ENCODE measurements at places on chromosomes 4 and X.

- no peaks in the 10 kb centered on the region for H3K4me1 ChIP-seq
- no peaks in the 10 kb centered on the region for H3K27me3 ChIP-seq
- no peak overlapping the region for H3K4me3 ChIP-seq
Measured at GRCh38 chr4:95963456-95963855, 123.6 kb downstream of the PDHA2 start.

DNA sequence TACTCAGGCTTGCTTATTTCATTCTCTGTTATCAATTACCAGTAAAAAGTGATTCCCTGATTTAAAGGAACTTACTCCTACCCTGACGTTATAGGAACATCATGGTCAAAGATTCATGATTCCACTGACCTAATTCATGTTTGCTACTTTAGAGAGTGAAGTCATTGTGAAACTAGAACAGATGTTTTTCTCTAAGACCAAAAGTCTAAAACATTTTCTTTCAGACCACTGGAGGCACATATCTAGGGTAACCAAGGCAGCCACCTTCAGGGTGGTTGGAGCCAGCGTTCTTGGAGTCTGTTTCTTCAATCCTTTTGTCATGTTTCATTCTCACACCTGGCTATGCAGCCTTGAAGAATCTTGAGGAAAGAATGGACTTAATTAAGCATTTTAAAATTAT lies 77.8 kb downstream of the GALNTL6 start:
- no peaks in the 10 kb centered on the region for H3K36me3 ChIP-seq
- no peaks in the 10 kb centered on the region for H3K4me1 ChIP-seq
- no peak for DNase-seq

- H3K27me3 ChIP-seq, result no peaks in the 10 kb centered on the region
- no peaks in the 10 kb centered on the region for H3K4me1 ChIP-seq
- H3K27ac ChIP-seq, result no peak overlapping the region
- DNase-seq, result no peak
- no peak overlapping the region for H3K4me3 ChIP-seq
Measured at GRCh38 chrX:257681-258289, 23.4 kb upstream of the PLCXD1 start.

DNA sequence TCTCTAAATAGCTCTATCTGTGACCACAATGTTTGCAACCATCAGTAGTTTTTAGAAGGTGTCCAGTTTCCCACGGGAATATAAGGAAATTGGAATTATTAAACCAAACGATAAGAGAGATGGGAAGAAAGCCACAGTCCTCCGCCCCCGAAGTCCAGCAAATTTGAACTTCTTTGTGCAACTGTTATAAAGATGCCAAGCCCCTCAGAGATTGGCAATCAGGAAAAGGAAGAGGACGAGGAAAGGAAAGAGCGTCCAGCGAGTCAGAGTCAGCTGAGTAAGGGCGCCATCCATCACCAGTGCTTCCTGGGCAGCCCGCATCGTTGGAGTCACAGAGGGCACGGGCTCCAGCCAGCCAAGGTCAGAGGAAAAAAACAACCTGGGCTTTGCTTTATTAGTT lies 35.7 kb downstream of the LDB2 start:
- no peak overlapping the region for H3K27ac ChIP-seq
- no peak for DNase-seq
- peaks cover 41% of the 10 kb centered on the region for H3K4me1 ChIP-seq
- H3K4me3 ChIP-seq, result no peak overlapping the region

DNA sequence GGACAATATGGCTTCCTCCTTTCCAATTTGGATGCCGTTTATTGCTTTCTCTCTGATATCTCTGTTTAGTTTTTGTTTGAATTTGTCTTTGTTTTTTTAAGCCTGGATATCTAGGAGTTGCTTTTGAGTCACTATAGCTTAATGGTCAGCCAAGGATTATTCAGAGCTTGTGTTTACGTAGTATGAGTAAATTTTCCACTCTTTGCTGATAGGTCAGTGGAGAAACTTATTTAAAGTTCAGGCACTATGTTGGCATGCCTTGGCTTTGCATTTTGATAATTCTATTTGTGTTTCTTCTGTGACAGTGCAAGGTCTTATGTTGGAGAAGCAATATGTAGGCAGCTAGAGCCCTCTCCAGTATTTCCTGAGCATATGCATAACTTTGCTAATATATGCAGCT lies 315.2 kb downstream of the GRID2 start:
- no peak for DNase-seq
- no peaks in the 10 kb centered on the region for H3K27me3 ChIP-seq

- no peak for DNase-seq
- no peak overlapping the region for H3K27ac ChIP-seq
- H3K27me3 ChIP-seq, result no peaks in the 10 kb centered on the region
- H3K36me3 ChIP-seq, result peaks cover 19% of the 10 kb centered on the region
Measured at GRCh38 chr4:113555868-113556267, 205.7 kb downstream of the CAMK2D start.

GRCh38 chrX:23383411-23383810 lies 48.8 kb downstream of the PTCHD1 start:
- H3K36me3 ChIP-seq, result no peaks in the 10 kb centered on the region
- no peak for DNase-seq
- peaks cover 8% of the 10 kb centered on the region for H3K27me3 ChIP-seq

DNA sequence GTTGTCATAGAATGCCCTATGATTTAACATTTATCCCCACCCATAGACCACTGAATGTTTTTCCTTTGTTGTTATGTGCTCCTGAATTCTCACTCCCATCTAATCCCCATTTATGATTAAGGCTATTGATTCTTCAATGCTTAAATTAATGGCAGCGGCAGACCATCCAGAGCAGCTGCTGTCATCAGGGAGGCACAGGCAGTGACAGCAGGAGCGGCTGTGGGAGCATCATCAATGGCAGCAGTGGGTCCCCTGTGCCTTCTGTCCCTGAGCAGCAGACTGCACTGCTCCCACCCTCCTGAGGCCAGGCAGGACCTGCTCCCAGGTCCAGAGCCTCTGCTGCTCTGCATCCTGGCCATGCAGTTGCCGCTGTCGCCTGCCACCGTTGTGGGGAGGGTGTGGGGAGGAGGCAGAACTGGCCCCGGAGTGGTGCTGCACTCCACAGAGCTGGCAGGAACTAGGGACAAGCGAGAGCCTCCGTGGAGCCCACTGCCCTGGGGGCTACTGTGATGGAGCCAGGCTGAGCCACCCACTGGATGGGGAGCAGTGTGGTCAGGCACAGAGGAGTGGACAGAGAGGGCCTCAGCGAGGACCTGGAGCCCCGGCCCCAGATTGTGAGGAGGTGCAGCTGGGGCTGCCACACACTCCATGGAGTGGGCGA lies 29.0 kb downstream of the NAA11 start:
- no peak overlapping the region for H3K27ac ChIP-seq
- no peaks in the 10 kb centered on the region for H3K36me3 ChIP-seq
- H3K27me3 ChIP-seq, result no peaks in the 10 kb centered on the region
- no peak for DNase-seq

DNA sequence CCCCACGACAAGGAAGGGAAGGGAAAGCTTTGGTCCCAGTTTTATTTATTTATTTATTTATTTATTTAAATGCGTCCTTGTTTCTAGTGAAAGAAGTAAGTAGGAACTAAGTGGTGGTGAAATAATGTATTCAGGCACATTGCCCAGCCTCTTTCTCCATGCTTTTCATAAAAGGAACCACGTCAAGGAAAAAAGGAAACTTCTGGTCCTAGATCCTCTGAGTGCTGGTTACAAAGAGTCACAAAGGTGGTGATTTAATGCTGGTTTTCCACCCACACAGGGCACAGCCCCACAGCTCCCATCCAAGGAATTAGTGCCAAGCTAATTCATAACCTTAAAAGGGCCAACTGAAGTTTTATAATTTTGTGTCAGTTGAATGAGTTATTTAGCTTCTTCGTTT lies 206.6 kb upstream of the GYPA start:
- H3K27ac ChIP-seq, result no peak overlapping the region
- no peaks in the 10 kb centered on the region for H3K36me3 ChIP-seq
- no peak for DNase-seq
- no peak overlapping the region for H3K4me3 ChIP-seq

DNA sequence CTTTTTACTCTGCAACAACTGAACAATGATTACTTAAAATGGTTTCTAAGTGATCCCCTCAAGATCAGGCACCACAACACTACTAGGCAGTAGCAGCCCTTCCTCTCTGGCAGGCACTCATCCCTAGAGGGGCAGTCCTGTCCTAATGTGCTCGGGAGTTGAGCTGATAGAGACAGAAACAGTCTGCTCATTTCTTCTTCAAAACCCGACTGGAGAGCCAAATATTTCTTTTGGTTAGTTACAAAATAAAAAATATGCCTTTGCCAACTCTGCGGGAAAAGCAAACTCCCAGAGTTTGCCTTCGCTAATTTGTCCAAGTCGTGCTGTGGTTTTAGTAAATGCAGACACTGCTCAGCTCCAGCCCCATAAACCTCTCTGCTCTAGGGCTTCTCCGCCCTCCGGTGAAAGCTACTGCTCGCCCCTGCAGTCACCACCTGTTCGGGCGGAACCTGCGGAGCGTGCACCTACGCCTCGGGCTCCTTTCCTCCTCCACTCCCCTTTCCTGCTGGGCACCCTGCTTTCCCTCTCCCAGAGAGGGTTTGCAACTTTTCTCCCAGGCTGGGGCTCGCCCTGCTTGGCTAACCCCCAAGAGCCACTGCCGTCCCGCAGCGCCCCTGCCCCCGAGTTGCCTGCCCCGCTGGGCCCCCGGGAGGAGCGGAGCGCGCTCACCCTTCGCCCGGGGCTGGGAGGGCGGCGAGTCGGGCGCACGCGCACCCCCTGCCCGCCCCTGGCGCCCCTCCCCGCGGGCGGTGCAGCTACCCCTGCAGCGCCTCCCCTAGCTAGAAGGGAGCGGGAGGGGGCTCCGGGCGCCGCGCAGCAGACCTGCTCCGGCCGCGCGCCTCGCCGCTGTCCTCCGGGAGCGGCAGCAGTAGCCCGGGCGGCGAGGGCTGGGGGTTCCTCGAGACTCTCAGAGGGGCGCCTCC lies at the start of gene NPNT:
Gene NPNT, plus strand, starts transcription at position 812 of the 923 bp plus-strand sequence. CDS start 182 bp downstream, outside the sequence.
- peak; percentile 60 for DNase-seq
- H3K27ac ChIP-seq, result no peak within 1 kb of the TSS
- H3K36me3 ChIP-seq, result no peaks in the 10 kb centered on the region
- peaks cover 17% of the 10 kb centered on the region for H3K4me1 ChIP-seq

DNA sequence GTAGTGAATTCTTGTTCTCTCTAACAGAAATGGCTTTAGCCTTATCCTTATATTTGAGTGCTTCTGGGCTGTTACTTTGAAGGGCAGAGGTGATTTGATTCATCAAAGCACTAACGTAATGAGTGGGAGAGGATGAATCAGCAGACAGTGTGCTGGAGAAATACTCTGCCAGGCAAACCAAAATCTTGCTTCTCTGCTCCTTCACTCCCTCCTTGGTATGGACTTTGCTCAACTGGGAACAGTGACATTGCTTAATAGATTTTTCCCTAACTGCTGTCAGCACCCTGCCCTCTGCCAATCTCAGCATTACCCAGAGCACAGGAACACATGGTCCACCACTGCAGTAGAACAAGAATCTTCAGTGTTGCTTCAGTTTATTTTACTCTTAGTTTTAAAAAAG lies 56.0 kb downstream of the PDLIM5 start:
- no peaks in the 10 kb centered on the region for H3K27me3 ChIP-seq
- H3K4me1 ChIP-seq, result peaks cover 2% of the 10 kb centered on the region

GRCh38 chr4:23269566-23269965 lies 576.8 kb downstream of the GBA3 start:
- no peak for DNase-seq
- H3K36me3 ChIP-seq, result no peaks in the 10 kb centered on the region
- H3K27me3 ChIP-seq, result no peaks in the 10 kb centered on the region
- no peak overlapping the region for H3K27ac ChIP-seq
- H3K4me1 ChIP-seq, result no peaks in the 10 kb centered on the region
- H3K4me3 ChIP-seq, result no peak overlapping the region

- no peaks in the 10 kb centered on the region for H3K36me3 ChIP-seq
- H3K27ac ChIP-seq, result peak overlapping the region; percentile 89
- peak; percentile 29 for DNase-seq
Measured at GRCh38 chrX:16870862-16871815, 977 bp upstream of the RBBP7 start.

GRCh38 chrX:152884171-152884570 lies 13.7 kb upstream of the ZNF185 start:
- H3K4me3 ChIP-seq, result no peak overlapping the region
- DNase-seq, result no peak
- no peaks in the 10 kb centered on the region for H3K36me3 ChIP-seq
- H3K4me1 ChIP-seq, result no peaks in the 10 kb centered on the region
- H3K27me3 ChIP-seq, result peaks cover 59% of the 10 kb centered on the region

GRCh38 chr4:155805016-155805415 lies 46.2 kb downstream of the GUCY1B1 start:
- H3K4me3 ChIP-seq, result no peak overlapping the region
- no peaks in the 10 kb centered on the region for H3K27me3 ChIP-seq
- 0 out of 2 replicates have a peak, but pooled peaks cover 3% of the 10 kb centered on the region for H3K4me1 ChIP-seq
- no peak overlapping the region for H3K27ac ChIP-seq
- DNase-seq, result no peak

GRCh38 chr4:118712872-118713271 lies 27.7 kb downstream of the METTL14 start:
- no peak for DNase-seq
- no peak overlapping the region for H3K27ac ChIP-seq
- H3K4me1 ChIP-seq, result peaks cover 10% of the 10 kb centered on the region
- H3K4me3 ChIP-seq, result no peak overlapping the region
- H3K36me3 ChIP-seq, result peaks cover 44% of the 10 kb centered on the region
- H3K27me3 ChIP-seq, result no peaks in the 10 kb centered on the region

DNA sequence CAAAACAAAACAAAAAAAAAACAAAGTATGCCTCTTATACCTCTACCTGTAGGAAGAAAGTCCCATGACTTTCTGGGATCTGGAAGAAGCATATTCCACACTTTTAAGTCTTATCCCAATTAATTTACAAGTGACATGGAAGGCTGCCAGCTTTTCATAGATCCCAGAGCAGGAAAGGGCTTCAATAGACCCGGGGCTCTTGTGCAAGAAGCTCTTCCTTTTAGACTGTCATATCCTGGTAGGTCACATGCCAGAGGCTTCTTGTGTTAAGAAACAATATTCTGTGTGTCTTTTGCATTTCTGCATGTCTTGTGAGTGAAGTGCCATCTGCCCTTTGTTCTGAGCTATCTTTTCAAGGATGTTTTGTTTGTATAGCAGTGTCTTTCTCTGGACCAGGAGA lies 84.4 kb upstream of the PHOX2B start:
- no peaks in the 10 kb centered on the region for H3K27me3 ChIP-seq
- peaks cover 11% of the 10 kb centered on the region for H3K4me1 ChIP-seq
- H3K4me3 ChIP-seq, result no peak overlapping the region
- no peaks in the 10 kb centered on the region for H3K36me3 ChIP-seq

DNA sequence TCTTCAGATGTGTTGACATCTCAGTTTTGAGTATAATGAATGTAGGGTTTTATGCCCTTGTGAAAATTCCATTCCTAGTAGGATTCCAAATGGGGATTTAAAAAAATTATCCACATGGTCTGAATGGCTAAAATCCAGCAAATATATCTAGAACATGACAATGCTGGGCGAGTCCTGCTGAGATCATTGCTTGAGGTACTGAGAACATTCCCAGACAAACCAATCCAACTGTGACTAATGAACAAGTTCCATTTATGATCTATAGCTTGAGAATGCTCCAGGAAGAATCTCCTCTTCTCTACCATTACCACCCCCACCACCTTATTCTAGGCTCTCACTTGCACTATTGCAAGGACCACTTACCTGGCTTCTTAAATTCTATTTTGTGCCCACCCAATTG lies 77.2 kb upstream of the IL1RAPL2 start:
- H3K36me3 ChIP-seq, result no peaks in the 10 kb centered on the region
- no peak overlapping the region for H3K4me3 ChIP-seq
- no peaks in the 10 kb centered on the region for H3K4me1 ChIP-seq
- no peaks in the 10 kb centered on the region for H3K27me3 ChIP-seq
